ENCODE measurements at places on chromosomes 2 and 18.

DNA sequence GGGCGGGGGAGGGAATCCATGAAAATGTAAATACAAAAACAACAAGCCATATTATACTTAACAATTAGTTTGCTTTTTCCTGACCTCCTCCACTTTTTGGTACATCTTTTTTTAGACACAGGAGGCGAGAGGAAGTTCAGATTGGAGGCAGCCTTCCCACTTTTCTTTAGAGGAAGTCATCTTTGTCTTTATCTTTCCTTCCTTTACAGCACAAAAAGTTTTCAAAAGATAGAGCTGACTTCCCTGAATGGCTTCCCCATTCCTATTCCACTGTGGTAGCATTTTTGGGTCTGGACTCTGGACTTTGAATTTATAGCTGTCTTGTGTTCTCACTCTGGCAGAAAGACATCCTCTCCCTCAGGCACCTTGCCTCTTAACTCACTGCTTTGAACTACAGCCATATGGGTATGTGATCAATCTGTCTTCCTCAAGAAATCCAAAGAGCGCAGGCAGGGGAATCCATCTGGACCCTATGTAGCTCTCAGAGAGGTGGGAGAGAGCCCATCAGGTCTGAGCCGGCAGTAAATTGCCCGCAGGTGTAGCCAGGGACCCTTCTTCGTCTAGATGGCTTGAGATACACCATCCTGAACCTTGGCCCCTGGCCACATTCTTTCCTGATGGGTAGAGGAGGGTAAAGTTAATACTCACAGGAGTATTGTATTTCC, 101.9 kb downstream of the AQP4 start:
- DNase-seq: no peak

DNA sequence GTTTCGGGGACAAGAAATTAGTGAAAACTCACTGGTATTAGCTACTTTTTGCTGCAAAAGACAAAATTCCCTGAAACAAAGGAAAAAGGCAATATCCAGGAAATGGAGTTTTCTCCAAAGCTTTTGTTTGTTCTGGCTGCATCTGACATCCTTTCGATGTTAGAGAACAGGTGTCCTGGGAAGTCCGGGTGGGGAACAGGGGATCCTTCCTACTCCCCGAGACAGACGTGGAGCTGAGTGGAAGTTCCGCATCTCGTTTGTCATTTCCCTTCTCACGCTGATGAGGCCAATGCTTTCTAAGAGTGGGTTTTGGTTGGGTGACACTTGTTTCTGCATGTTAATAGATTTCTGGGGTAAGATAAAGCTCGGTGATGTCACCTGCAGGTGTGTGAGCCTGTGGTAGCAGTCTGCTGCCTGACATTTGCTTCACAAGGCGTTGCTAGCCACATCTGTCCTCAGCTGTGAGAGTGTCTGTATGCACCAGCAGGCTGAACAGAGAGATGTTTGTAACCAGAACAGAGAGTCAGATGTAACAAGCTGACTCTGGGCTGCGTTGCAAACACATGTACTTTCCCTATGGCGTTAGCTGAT, 125.9 kb downstream of the ACOXL start:
- peak; percentile 29 for DNase-seq

DNA sequence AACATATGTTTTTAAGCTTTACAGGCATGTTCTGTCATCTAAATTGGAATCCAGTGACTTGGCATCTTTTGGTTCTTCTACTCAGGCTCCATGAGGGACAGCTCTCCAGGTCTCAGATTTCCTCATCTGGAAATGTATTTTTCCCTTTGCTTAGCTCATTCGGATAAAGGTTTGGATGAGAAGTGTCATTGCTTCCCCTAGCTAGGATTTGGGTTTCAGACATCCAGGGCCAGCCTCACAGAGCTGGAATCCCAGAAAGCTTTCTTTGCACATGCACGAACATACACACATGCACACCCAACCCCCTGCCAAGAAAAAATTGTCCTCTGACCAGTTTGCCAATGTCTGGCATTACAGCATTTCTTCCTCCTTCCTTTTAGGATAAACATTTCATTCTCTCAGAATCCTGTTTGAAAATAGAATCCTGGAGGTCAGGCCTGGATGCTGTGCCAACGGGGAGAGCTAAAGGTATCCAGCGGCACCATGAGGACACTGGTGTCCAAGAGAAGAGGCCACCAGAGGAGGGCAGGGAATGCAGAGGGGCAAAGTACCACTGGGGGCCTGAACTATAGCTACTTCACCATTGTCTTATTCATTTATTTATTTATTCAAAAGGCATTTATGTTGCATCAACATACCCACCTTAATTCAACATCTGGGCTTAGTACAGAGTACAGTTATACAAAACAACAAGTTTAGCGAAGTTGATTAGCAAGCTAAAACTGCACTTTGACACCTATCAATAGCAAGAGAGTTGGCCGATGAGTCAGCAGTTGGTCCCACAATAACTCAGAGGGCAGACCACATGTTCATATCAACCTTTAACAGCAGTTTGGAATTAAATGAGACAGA, 97.9 kb upstream of the ATL2 start:
- no peak for DNase-seq

GRCh38 chr2:218281449-218281848, 10.9 kb downstream of the TMBIM1 start:
- no peak for DNase-seq

DNA sequence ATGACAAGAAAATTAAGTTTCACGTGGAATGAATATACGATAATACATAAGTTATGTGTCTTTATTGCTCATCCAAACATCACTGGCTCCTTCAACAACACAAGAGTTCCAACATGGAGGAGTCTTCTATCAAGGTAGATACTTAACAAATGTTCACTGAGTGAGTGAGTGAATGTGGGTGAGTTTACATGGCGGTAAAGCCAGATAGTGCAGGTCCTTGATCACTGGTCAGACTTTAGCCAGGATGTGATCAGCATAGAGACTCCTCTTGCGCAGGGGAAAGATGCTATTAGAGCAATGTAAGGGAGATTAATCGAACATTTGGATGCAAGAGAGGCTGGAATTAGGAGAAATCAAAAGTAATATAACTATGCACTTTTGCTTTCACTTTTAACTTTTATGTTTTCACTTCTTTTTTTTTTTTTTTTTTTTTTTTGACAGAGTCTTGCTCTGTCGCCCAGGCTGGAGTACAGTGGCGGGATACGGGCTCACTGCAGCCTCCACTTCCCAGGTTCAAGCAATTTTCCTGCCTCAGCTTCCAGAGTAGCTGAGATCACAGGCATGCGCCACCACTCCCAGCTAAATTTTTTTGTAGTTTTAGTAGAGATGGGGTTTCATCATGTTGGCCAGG, 249.0 kb upstream of the ID2 start:
- no peak for DNase-seq

GRCh38 chr2:48770181-48770580, 14.7 kb upstream of the LHCGR start:
- no peak for DNase-seq

- DNase-seq: no peak
These were observed 34.1 kb upstream of the GNAL start for GRCh38 chr18:11654736-11655605.

DNA sequence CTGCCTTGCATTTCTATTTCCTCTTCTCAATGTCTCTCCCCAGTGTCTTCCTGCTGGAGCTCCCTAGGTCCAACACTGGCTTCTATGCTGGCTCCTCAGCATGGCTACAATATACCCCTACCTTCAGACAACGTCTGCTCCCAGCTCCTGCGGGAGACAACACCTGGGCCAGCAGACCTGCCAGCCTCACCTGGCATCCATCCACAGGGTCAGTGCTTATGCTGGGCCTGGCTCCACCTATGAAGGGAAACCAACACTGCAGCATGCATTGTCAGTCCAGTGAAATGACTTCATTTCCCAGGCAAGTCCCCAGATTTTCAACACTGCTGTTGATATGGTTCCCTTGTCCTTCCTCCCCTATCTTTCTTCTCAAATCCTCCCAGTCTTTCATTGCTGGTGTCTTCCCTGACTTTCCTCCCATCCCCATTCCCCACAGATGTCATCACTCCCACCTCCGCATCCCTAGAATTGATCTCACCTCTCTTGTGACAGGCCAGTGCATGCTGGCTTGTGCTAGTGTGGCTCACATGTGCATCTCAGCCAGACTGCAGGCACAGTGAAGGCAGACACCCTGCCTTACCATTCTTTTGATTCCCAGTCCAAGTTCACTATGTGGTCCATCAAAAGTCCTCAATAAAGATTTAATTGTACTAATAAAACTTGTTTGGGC, 98.0 kb downstream of the MYO5B start:
- no peak for DNase-seq

DNA sequence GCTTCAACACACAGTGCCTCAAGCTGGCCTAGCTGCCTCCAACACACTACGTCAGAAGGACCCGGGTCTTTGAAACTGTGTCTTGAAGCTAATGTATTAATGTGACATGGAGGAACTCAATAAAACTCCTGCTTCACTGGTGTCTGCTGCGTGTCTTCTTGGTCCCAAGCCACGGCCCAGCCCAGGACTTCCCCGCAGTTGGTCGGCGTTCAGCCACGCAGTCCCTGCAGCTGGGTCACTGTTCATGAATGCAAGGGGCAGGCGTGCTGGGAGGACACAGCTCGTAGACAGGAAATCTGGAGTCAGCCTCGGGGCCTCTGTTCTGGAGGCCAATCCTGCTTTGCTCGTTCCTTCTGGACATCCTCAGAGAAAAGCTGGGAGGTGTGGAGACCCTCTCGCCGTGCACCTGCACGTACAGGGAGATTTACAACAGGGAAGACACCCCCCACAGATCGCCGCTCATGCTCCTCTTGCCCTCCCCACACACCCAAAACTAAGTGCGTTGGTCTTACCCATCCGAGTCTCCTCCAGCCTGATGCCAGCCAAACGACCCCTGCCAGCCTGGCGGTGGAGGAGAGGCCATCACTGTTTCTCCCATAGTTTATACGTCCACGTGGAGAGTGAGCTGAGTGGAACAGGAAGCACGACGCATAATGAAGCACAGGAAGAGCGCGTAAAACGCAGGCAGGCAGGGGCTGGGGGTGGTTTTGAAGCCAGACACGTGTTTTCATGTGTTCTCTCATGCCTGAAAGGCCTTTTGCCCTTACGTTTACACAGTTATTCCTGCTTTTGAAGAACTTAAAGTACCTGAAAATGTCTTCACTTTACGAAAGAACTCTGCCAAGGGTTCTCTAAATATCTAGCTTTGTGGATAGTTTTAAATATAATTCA, 39.7 kb downstream of the ADI1 start:
- no peak for DNase-seq

DNA sequence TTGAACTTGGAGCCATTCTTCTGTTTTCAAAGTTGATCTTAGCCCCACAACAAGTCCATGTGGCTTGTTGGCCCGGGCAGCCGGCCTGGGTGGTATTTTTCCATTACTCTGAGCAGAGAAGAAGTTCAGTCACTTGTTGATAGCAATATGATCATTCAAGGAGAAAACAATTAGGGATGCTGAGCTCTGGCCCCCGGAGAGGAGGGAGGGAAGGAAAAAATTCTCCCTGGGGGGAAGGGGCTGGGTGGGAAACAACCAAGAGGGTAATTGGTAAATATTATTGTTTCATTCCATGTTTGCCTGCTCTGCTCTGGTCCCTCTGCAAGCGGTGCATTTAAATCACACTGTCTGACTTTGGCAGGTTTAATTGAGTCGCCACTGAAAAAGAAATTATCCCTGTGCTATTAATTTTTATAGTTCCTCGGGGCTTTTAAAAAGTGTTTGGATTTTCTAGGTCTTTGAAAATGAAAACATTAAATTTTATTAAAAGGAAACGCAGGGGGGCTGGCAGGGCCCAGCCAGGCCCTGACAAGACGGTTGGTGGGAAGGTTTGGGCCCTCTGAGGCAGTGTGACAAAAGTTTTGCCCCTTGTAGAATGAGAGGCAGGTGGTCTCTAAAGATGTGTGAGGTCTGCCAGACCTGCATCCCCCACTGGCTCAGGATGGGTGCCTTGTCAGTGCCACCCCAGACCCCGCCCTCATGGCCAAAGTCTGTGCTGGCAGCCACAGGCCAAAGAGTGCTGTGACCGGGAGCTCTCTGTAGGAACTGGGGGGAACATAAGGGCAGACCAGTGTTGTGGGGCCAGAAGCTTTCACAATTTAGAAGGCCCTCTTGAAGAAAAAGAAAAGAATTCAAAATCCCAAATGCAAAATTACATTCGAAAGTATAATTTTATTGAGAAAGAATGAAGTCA, 52.5 kb upstream of the SLC14A2 start:
- DNase-seq: no peak

DNA sequence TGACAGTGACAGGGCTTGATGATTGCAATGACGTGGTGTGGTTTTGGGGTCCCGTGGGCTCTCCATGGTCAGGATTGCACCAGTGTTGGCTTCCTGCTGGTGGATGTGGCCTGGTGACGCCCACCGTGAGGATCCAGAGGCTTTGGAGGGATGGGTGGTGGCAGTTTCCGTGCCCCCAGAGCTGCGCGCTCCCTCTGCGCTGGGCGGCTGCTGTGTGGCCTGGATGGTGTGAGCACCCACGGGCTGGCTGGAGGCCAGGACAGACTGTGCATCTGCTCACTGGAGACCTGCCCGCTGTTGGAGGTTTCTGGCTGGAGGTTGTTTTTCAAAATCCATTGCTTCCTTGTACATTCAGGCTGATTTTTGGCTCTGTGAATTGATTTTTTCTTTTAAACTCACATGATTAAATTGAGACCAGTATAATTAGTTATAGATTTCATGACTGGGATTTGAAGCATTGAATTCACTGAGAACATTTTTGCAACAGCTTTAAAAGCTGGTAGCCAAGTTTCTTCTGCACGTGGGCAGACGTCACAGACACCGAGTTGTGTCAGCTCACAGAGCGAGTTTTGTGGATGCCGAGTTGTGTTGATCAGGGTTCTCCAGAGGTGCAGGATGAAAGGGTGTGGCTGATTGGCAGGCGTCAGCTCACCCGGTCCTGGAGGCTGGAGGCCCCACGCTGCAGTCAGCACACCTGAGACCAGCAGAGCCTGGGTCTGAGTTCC, 72.7 kb downstream of the KCNG2 start:
- DNase-seq: no peak

GRCh38 chr2:188983427-188984064, 9.4 kb downstream of the COL3A1 start:
- no peak for DNase-seq

GRCh38 chr18:22176420-22177326, 7.3 kb downstream of the GATA6 start:
- no peak for DNase-seq

GRCh38 chr2:850429-850828, 100.2 kb upstream of the SNTG2 start:
- no peak for DNase-seq

GRCh38 chr2:8451273-8451672, 230.6 kb upstream of the ID2 start:
- no peak for DNase-seq

DNA sequence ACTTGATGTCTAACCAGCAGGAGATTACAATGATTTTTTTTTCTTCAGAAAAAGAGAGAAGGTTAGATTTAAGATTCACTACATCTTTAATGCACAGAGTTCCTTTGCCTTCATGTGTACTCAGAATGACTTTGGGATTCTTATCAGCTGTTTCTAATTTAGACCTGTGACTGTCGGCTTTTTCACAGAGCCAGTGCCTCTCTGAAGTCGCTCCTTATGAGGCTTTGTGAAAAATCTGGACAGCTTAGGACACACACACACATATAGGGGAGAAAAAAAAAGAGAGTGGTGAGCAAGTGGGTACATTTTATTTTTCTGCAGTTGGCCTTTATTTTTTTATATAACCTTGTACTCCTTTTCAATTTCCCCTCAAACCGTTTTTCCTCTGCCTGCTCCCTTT, 893.1 kb upstream of the CELF4 start:
- DNase-seq: no peak

Data from activated T-helper 1 cell treated with Interleukin-2 at 50 U/mL for 16 hours (primary cell).